ENCODE measurements at places on chromosomes 4 and X. TPM values are rescaled to one million over a fixed set of nuclear protein-coding genes. Genes with fewer than 3 reads are reported as not detected.

- no peak for DNase-seq
- H3K27ac ChIP-seq, result no peak overlapping the region
- no peak overlapping the region for H3K4me3 ChIP-seq
- no peaks in the 10 kb centered on the region for H3K4me1 ChIP-seq
- H3K36me3 ChIP-seq, result no peaks in the 10 kb centered on the region
These were observed 313.1 kb upstream of the IRS4 start for GRCh38 chrX:109049416-109049815.

The CSAG2 gene
- total RNA-seq, result not detected

The SGMS2 gene
- 9.2 TPM for total RNA-seq

GRCh38 chrX:69229436-69229835 lies 64.2 kb upstream of the PJA1 start:
- H3K4me1 ChIP-seq, result no peaks in the 10 kb centered on the region
- peaks cover 2% of the 10 kb centered on the region for H3K27me3 ChIP-seq
- DNase-seq, result no peak
- no peaks in the 10 kb centered on the region for H3K36me3 ChIP-seq

The S100P gene
- total RNA-seq, result 1.1 TPM

The PCDH10 gene
- 22.3 TPM for total RNA-seq

DNA sequence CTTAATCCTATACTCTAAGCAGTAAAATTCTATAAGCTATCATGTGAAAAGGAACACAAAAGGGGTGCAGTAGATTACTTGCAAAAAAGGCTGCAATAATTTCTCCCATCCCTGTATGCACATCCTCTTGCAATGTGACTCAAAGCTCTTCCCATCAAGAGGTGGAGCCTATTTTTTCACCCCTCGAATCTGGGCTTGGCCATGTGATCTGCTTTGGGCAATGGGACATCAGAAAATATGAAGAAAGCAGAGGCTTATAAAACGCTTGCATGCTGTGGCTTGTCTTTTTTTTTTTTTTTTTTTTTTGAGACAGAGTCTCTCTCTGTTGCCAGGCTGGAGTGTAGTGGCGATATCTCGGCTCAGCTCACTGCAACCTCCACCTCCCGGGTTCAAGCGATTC lies 33.0 kb downstream of the GEMIN8 start:
- DNase-seq, result no peak
- no peaks in the 10 kb centered on the region for H3K36me3 ChIP-seq
- no peaks in the 10 kb centered on the region for H3K4me1 ChIP-seq
- no peak overlapping the region for H3K27ac ChIP-seq
- no peak overlapping the region for H3K4me3 ChIP-seq

The CLGN gene
- total RNA-seq, result 1.8 TPM

DNA sequence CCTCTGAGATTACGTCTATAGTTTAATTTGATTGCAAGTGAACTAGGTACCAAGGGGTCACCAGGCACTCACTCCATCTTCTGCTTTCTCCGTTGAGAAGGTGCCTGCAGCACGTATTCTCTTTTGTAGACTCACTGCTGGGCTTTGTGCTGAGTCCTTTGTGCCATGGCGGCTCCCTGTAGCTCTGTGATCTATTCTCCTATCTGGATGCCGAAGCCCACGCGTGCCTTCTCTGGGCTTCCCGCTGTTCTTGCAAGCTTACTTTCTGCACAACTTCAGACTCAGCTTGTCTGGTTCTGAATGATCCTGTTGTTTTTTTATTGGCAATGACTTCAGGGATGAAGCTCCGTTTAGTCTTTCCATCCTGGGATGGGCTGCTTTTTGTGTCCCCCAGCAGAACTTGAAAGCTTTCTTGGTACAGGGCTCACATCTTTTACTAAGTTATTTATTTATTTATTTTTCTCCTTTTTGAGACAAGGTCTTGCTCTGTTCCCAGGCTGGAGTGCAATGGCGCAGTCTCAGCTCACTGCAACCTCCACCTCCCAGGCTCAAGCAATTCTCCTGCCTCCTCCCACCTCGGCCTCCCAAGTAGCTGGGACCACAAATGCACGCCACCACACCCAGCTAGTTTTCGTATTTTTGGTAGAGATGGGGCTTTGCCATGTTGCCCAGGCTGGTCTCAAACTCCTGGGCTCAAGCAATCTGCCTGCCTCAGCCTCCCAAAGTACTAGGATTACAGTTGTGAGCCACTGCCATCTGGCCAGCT lies 100.9 kb upstream of the NKX1-1 start:
- no peaks in the 10 kb centered on the region for H3K36me3 ChIP-seq
- no peak for DNase-seq
- no peak overlapping the region for H3K4me3 ChIP-seq
- H3K27ac ChIP-seq, result no peak overlapping the region
- H3K4me1 ChIP-seq, result no peaks in the 10 kb centered on the region
- H3K27me3 ChIP-seq, result peaks cover 42% of the 10 kb centered on the region

The GPC4 gene
- 44.8 TPM for total RNA-seq

DNA sequence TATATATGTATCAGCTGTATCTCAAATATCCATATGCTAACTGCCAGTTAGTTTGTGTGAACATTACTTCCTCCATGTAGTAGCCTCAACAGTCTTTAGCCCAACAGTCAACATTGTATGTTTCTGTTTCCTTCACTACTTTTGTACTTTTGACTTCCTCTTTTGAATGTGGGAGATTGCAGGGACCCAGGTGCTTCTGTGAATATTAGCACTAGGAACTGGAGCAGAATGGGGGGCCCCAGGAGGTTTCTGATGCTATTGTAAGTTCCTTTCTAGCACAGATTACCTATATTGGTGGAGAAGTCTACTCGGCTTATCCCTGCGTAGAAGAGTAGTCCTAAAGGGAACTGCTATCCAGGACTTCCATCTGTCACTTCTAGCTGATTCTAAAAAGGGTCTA lies 2.3 kb downstream of the PLAC8 start:
- H3K36me3 ChIP-seq, result no peaks in the 10 kb centered on the region
- H3K27me3 ChIP-seq, result peaks cover 4% of the 10 kb centered on the region

- no peaks in the 10 kb centered on the region for H3K36me3 ChIP-seq
- H3K27me3 ChIP-seq, result peaks cover 1% of the 10 kb centered on the region
- no peak overlapping the region for H3K4me3 ChIP-seq
These were observed 15.1 kb upstream of the NKX3-2 start for GRCh38 chr4:13559413-13559812.

The AFF2 gene
- 5.8 TPM for total RNA-seq

The VMA21 gene
- total RNA-seq, result 30.4 TPM

GRCh38 chr4:168908093-168908492 lies 102.0 kb downstream of the CBR4 start:
- H3K36me3 ChIP-seq, result peaks cover 20% of the 10 kb centered on the region
- DNase-seq, result no peak
- H3K4me3 ChIP-seq, result no peak overlapping the region
- peaks cover 9% of the 10 kb centered on the region for H3K4me1 ChIP-seq

- H3K27me3 ChIP-seq, result no peaks in the 10 kb centered on the region
- no peak overlapping the region for H3K27ac ChIP-seq
- DNase-seq, result no peak
- H3K4me3 ChIP-seq, result no peak overlapping the region
- peaks cover 20% of the 10 kb centered on the region for H3K36me3 ChIP-seq
These were observed 69.4 kb downstream of the STX18 start for GRCh38 chr4:4472344-4472958.

GRCh38 chr4:178339769-178340168 lies 897.5 kb upstream of the AGA start:
- no peak overlapping the region for H3K27ac ChIP-seq
- H3K4me3 ChIP-seq, result no peak overlapping the region
- no peaks in the 10 kb centered on the region for H3K27me3 ChIP-seq
- H3K4me1 ChIP-seq, result peaks cover 4% of the 10 kb centered on the region
- no peaks in the 10 kb centered on the region for H3K36me3 ChIP-seq

DNA sequence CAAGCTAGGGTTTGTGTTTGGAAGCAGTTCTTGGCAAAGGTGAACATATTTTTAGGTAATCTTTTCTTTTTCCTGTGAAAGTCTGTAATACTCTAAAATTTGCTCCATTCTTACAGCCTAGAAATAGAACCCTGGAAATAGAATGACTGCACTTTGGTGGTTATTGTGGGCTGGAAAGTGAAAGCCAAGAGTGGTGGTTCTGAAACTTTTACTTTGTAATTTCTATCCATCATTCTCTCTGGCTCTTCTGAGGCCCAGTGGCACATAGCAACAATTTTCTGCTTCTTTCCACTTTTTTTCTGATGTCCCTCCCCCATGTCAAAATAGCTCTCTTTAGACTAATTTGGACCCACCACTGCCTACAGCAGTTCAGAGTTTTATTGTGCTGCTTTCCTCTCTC lies 300.4 kb upstream of the RPS6KA3 start:
- no peaks in the 10 kb centered on the region for H3K4me1 ChIP-seq
- no peaks in the 10 kb centered on the region for H3K27me3 ChIP-seq
- DNase-seq, result no peak
- H3K36me3 ChIP-seq, result no peaks in the 10 kb centered on the region
- H3K4me3 ChIP-seq, result no peak overlapping the region

GRCh38 chr4:98474408-98474844 lies 184.0 kb downstream of the TSPAN5 start:
- H3K27ac ChIP-seq, result no peak overlapping the region
- peaks cover 9% of the 10 kb centered on the region for H3K4me1 ChIP-seq
- DNase-seq, result no peak
- H3K27me3 ChIP-seq, result no peaks in the 10 kb centered on the region
- H3K36me3 ChIP-seq, result peaks cover 3% of the 10 kb centered on the region

- peak overlapping the region; percentile 94 for H3K27ac ChIP-seq
- H3K4me3 ChIP-seq, result peak overlapping the region; percentile 77
- H3K4me1 ChIP-seq, result no peaks in the 10 kb centered on the region
- DNase-seq, result no peak
These were observed 16.2 kb upstream of the LAMP2 start for GRCh38 chrX:120485315-120485637.

The ADH1A gene
- not detected for total RNA-seq

The MAD2L1 gene
- total RNA-seq, result 18.9 TPM

DNA sequence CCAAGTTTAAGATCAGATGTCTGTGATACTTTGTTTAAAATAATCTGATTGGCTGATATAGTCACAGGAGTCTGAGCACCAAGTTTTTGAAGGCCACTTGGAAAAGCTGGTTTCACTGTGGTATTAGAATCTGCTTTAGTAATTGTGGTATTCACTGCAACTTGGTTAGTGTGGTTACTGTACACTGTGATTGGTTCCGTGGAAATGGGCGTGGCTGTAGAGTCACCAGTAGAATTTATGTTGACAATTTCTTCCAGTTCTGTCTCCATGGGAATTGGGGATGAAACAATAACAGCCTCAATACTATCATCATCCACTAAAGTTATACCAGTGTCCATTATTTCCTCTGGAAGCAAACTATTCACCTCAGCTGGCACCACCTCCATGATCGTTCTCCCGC lies 26.2 kb downstream of the LIN54 start:
- no peak overlapping the region for H3K27ac ChIP-seq
- H3K4me1 ChIP-seq, result no peaks in the 10 kb centered on the region
- H3K4me3 ChIP-seq, result no peak overlapping the region
- peaks cover 9% of the 10 kb centered on the region for H3K36me3 ChIP-seq
- no peak for DNase-seq

The DCAF8L2 gene
- 0.11 TPM for total RNA-seq

DNA sequence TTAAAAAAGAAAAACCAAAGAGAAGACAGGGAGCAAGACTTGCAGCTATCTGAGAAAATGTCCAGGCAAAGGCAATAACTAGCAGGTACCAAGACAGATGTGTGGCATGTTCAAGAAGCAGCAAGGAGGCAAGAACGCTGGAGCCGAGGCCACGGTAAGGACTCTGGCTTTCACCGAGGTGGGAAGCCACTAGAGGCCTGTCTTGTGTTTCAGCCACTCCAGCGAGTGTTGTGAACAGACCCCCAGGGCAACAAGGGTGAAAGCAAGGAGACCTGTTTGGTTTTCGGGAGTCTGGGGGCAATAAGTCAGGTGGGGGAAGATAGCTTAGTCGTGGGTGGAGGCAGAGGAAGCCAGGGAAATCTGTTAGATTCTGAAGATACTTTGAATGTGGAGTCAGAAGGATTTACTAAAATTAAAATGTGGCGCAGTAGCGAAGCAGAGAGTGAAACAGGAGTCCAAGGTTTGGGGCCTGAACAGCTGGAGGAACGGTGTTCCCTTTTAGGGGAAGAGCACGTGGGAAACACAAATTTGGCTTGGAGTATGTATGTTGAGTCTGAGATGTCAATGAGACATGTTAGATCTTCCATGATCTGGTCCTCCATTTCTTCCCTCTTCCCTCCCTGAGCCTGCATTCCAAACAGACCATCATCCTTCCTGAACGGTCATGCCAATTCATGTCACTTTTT lies 3.1 kb downstream of the WDR1 start:
- H3K4me3 ChIP-seq, result peak overlapping the region; percentile 15
- H3K36me3 ChIP-seq, result peaks cover 24% of the 10 kb centered on the region
- no peak for DNase-seq

The SPOCK3 gene
- total RNA-seq, result 2.7 TPM

DNA sequence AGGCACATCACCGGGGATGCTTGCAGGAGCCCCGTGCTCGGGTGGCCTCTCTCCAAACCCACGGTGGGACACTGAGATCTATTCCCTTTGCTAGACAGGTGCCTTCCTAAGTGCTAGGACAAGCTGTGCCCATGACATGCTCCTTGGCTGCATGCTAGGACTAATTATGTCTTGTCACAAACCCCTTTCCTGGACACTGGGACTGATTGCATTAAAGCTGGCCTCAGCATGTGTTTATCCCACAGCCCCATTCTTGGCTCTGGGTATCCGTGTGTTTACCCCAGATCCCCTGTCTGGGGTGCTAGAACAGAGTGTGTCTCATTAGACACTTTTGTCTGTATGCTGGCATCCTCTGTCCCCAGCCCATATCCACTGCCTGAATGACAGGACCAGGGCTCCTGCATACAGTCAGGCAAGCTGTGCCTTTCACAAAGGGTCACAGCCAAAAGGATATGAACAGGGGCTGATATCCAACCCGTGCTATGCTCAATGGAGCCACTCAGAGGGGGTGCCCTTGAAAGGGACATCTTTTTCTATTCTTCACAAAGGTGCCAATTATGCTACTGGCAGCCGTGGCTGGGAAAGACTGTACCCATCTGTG lies 9.2 kb upstream of the IQSEC2 start:
- H3K4me3 ChIP-seq, result no peak overlapping the region
- peaks cover 13% of the 10 kb centered on the region for H3K4me1 ChIP-seq
- no peak for DNase-seq
- no peak overlapping the region for H3K27ac ChIP-seq

Measured in mesothelial cell of epicardium (in vitro differentiated cells).